ENCODE measurements at places on chromosomes 13 and 19.

DNA sequence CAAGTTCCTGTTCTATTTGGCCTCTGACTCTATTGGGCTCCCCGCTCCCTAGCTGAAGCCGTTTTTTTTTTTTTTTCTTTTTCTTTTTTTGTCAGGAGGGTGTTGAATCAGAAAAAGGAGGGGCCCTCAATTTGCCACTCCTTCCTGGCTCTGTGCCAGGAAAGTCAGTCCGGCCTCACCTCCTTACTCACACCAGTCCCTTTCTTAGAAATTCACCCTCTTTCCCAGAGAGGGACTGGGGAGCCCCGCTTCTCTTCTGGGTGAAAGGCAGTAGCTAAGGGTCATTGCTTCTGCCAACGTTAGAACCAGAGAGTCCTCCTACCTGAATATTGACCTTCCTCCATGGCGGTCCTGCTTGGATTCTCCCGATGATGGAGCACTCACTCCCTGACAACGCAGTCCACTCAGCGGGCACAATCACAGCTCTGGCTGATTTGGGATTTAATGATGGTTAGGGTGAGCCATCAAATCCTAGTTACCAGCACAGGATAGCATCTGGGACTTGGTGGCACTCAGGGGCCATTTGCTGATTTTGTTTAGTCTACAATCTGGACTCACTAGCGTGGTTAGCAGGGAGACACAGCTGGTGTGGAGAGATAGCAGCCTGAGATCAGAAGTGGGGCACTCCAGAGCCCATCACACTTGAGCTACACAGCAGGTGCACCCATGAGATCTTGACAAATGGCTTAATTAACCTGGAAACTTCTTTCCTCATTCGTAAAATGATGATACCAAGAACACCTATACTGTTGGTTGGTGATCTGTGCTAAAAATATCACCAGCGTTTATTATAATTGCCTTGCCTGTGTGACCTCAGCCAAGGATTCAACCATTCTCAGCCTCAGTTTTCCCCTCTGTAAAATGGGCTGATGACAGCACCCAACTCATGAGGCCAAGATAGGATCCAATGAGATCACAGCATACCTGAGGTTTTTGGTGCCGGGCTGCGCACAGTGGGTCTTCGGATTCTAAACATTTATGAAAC is 2.2 kb downstream of the FCER2 start:
- no peak for DNase-seq

DNA sequence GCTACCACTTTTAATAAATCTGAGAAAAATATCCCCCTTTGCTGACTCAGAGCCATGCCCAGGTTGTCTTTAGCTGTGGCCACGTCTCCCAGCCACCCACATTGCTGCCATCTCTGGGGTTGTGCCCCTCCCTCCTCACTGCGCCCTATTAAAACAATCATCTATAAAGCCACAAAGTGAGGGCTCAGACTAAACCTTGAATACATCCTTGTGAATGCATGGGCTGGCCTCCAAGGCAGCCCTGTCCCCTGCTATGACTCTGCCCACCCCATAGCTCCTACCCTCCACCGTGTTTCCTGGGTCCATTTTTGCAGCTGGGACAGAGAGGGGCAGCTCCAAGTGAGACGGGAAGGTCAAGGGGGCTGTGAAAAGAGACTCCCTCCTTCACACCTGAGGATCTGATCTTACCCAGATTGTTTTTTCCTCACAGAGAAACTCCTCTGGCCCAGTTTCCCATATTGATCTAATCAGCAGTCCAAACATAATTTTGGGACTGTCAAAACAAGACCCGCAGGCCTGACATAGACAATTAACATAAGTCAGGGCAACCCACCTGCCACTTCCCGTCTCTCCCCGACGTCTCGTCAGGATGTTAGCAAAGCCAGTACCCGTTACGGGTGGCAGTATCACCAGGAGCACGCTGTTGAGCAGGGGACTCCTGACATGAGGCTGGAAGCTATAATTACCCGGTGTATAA is 199.0 kb downstream of the KATNAL1 start:
- DNase-seq, result no peak

GRCh38 chr19:752652-753517 is 2.0 kb downstream of the MISP start:
- peak; percentile 12 for DNase-seq

GRCh38 chr19:246551-246950 is 44.7 kb downstream of the PLPP2 start:
- no peak for DNase-seq

- no peak for DNase-seq
Measured at GRCh38 chr13:110981379-110981778, 66.5 kb upstream of the ANKRD10 start.

GRCh38 chr13:31369213-31369612 is 169.4 kb downstream of the B3GLCT start:
- no peak for DNase-seq

GRCh38 chr13:64083396-64083795 is 2667.7 kb upstream of the PCDH20 start:
- DNase-seq, result no peak

DNA sequence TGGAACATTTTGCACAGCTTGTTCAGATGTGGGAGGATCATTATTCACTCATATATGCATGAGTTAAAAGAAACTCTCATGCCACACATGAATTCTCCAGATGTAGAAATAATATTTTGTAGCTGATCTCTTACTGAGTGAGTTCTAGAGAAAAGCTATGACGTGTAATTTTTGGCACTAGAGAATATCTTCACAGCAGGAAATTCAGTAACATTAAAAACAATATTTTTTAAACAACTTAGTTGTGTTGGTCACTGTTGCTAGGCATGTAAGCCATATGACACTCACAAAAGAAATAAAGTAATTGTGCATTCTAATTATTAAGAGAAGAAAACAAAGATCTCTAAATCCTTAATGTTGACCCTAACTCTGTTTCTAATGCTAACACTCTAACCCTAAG is 371.4 kb upstream of the SLC10A2 start:
- DNase-seq, result no peak

DNA sequence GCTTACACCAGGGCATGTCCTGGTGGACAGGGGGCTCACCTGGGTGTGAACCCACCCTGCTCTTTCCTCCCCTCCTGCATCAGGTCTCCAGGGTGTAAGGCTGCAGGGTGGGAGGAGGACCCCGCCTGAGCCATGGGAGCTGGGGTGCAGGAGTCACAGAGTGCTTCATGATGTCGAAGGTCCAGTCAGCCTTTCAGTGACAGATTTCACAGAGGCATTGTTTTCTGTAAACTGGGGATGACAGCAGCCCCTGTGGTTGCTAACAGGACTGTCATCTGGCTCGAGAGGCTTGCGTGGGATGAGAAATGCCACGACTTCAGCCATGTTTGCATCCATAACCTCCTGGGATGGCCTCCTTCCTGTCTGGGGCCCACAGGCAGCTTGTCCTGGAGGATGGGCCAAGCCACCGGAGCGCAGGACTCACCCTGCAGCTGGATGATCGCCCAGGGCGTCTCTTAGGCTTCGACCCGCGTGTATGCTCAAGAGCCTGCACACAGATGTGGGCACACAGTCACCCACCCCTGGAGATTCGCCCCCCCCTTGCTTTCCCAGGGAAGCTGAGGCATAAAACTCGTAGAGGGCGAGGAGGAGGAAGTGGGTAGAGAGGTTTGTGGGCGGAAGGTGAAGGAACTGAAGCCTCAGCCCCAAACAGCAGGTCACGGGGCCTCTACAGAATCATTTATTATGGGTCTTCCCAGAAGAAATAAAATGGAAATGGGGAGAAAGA is 4.9 kb downstream of the NANOS3 start:
- no peak for DNase-seq

- no peak for DNase-seq
Measured at GRCh38 chr13:61138857-61139256, 276.8 kb downstream of the PCDH20 start.

DNA sequence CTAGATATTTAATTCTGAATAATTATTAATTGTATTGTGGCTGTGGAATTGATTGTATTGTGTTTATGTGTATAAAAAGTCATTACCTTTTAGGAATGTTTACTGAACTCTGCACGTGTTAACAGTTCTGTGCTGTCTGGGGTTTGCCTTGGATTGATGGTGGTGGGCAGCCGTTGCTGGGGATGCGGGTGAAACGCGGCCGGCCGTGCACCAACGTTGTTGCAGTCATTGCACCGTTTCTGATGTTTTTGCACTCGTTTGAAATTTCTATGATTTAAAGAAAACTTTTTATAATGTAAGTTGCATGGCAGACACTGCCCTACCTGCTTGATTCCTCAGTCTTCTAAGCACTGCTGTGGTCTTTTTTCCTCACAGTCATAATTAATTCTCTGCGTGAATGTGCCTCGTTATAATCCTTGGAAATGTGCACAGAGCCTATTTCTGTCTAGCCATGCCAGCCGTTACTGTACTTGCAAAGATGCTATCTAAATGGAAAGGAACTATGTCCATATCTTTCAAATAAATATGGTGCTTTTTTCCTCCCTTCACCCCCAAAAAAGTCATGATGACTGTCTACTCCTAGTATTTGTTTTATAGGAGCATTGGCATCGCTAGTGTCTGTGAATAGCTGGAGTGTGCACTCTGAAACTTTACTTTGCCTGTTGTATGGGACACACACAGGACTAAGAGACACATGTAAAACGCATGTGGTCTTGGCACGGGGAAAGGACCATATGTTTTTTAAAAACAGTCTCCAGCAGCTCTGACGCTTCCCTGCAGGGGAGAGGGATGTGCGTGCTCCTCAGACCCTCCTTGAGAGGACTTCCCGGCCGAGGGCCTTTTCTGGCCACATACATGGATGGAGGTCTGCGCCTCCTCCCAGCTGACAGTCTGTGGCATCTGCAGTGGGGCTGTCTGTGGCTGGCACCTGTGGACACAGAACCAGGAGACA is 40.7 kb upstream of the MCF2L start:
- no peak for DNase-seq

DNA sequence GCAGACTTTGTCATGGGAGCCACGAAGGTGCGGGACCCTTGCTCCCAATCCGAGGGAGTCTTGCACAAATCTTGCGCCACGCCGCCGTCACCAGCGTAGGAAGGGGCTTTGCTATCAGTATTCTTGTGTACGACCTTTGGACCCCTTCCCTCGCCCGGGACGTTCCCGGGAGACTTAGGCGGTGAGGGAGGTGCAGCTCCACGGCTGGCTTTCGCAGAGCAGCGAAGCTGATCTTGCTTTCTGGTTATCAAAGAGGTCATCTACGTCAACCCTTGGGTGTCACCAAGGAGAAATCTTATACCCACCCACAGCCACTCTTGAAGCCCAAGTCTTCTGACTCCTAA is 583 bp downstream of the TECR start:
- no peak for DNase-seq

GRCh38 chr13:27641711-27642502 is 20.2 kb downstream of the POLR1D start:
- DNase-seq, result no peak

GRCh38 chr19:16927883-16928282 is 39.1 kb downstream of the F2RL3 start:
- no peak for DNase-seq

GRCh38 chr13:113043931-113044330 is 61.7 kb upstream of the F7 start:
- no peak for DNase-seq

DNA sequence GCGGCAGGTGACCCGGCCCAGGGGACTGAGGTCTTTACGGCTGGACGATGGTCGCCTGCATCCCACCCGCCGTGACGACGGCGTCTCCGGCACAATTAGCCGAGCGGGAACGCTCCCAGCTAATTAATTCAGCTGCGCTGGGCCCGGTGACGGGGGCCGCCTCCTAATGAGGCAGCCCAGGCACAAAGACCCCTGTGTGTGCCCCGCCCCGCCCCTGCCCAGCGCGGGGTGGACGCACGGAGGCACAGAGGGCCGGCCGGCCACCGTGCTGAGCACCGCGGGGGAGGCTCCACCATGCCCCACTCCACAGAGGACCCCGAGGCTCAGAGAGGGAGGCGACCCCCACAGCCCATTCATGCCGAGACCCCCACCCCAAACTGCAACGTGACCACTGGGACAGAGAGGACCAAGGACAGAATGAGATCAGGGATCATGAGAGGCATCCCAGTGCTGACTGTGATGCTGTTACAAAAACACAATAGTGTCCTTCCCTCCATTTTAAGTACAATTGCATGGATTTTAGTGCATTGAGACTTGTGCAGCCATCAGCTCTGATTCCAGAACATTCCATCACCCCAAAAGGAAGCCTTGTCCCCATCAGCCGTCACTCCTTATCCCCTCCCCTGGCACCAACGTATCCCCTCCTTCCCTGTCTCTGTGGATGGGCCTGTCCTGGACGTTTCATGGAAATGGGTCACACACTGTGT is 17.0 kb downstream of the EFNA2 start:
- no peak for DNase-seq

GRCh38 chr13:80389073-80390038 is 48.4 kb upstream of the SPRY2 start:
- no peak for DNase-seq

DNA sequence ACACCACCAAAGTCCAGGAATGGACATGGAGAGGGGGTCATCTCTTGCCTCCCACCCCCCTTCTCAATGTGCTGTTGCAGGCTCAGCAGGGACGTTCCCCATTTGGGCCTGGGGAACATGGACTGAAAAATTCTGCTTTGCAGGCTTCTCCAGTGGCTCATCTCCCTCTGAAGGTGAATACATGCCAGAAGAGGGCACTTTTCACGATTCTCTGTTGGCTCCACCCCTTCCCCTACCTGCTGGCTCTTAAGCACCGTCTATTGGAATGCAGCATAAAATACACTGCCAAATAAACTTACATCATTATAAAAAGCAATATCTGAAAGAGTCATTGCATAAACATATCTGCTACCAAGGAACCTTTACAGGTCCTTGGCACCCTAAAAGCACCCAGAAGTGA is 35.7 kb downstream of the NHLRC3 start:
- DNase-seq, result no peak

DNA sequence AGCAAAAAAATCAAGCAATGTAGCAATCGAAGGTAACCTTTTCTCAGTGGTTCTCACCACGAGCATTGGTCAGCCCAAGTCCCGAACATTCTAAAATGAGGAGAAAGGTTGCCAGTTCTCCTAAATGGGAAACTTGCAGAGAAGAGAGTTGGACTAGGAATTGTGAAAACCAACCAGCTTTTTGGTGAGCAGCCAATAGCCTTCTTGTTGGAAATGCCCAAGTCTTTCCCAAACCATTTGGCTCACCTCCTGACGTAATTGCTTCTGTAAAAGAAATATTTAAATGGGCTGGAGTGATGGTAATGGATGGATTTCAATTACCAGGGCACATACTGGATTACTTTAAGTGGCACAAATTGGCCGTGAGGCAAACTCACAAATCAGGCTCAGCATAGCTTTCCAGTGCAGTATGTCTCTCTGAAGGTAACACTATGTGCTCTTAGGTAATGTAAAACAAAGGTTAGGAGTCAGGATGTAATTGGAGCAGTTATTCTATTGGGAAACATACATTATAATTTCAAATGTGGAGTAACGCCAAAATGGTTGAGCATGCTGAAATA is 423.2 kb downstream of the KLF5 start:
- peak; percentile 63 for DNase-seq

Measured in gastrocnemius medialis (tissue), 4 donors.